HFFc6 (cell line): ENCODE measurements at places on chromosomes 1 and 21.
A peak's percentile ranks its signal among the peaks of the same experiment; 100 is the strongest.

GRCh38 chr1:211543025-211543424 is 35.9 kb downstream of the SLC30A1 start:
- DNase-seq = no peak

DNA sequence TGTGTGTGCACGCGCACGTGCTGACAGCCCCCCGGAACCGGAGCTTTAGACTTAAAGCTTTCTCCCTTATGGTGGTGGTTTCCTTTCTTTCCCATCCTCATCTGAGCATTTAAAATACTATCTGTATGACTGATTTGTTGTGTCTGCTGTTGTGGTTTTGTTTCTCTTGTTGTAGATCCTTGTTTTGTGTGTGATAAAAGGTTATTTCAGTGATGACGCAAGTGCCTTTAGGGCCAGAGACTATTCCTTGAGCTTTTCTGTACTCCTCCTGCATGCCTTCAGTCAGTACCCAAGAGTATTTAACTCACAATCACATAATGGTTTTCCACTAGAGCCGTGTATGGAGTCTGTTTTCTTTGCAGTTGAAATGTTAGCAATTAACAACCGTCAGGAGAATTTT is 45.4 kb downstream of the LCA5L start:
- DNase-seq = no peak

- no peak for DNase-seq
These were observed 209.9 kb upstream of the SGIP1 start for GRCh38 chr1:66323958-66324625.

DNA sequence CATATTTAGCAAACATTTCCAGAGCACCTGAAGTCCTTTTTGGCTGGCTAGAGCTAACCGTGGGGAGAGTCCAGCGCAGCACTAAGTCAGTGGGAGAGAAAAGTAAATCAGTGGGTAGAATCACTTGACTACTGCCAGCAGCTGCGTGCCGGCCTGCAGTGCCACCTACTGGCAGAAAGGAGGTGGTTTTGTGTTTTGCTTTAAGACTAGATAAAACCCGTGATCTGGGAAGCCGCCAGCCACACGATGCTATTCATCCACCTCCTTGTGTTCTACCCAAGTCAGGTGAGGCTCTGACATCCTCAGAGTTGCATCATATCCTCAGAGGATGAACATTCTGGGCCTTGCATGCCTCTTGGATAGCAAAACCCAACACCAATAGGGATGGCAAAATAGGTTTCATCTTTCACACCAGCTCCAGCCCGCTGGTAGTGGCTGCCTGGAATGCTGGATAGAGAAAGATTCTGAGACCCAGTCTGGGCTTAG is 14.1 kb upstream of the HEYL start:
- peak; percentile 67 for DNase-seq

- peak; percentile 60 for DNase-seq
These were observed 756 bp downstream of the PHGDH start for GRCh38 chr1:119712342-119713038.

GRCh38 chr1:221331273-221332183 is 410.4 kb downstream of the DUSP10 start:
- DNase-seq = no peak

- no peak for DNase-seq
These were observed 84.1 kb downstream of the SPAG17 start for GRCh38 chr1:118100686-118101514.

- DNase-seq = no peak
These were observed at the start of gene ITGB2 for GRCh38 chr21:44920694-44921604. Gene ITGB2 (minus strand): TSS chr21:44920899. CDS start chr21:44910782, 10,117 bp downstream.

- no peak for DNase-seq
These were observed 68.2 kb downstream of the MAB21L3 start for GRCh38 chr1:116179419-116179818.

DNA sequence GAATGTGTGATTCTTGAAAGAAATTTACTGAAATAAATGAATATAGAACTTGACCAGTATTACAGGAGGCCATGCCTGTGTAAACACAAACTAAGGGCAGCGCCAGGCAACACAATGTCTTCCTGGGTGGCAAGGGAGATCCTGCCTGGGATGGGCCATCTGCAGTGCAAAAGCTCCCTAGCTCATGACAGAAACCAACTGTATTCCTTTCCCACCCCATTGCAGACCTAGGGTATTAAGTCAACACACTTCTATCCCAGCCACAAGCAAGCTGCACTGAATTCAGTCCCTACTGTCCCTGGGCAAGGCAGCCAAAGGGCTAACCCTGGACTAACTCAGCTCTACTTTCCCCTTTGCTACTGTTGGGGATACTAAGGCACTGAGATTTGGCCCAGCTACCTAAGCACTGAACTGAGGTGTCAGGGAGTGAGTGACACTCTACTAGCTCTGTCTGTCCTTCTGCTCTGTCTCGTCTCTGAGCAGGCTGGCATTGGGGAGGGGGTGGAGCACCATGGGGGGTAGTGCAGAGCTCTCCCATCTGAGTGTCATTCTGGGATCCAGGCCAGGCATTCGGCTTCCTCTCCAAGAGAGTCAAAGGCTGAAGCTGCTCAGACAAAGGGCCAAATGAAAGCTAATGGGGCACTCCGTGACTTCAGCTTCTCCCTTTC is 2.5 kb downstream of the INKA2 start:
- DNase-seq = no peak

DNA sequence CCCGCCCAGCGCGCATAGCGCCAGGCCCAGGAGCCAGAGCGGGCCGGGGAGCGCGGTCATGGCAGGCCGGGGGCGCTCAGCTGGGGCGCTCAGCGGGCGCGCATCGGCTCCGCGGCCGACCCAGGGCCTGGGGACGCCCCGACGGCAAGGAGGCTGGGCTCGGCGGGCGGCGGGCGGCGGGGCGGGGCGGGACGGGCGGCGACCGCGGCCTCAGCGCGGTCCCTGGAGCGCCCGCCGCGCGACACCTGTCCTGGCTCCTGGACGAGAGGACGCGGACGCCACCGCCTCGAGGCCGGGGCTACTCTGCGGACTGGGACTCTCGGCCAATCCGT is 273 bp downstream of the BMP8B start:
- DNase-seq = no peak

- no peak for DNase-seq
These were observed 16.3 kb upstream of the NUP210L start for GRCh38 chr1:154171223-154171583.

- peak; percentile 63 for DNase-seq
These were observed 52.3 kb downstream of the ABL2 start for GRCh38 chr1:179177182-179177581.

- DNase-seq = no peak
These were observed 888 bp downstream of the HES5 start for GRCh38 chr1:2528966-2529783.

DNA sequence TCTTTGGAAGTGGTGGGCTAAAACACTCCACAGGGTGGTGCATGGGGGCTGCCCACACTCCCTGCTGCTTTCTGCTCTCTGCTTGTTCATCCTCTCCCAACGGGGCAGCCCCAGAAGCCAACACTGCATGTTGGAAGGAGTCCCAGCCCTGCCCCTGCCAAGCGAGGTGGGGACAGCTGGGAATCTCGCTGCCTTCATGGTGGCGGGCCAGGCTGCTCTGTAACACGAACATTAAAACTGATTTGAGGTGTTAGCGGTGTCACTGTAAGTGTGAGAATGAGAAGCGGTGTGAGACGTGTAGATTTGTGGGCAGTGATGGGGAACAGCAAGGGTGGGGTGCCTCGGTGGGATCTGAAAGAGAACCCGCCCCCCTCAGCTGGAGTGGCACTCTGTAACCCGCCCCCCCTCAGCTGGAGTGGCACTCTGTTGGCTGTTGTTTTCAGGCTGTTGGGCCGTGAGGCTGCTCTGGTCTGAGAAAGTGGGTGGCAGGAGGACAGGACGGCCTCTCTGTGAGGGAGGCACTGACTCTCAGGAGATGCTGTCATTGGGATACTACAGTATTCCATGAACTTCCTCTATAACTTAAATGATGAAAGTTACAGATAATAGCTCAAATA is 80.9 kb downstream of the PCBP3 start:
- no peak for DNase-seq
